Smooth muscle cell of the brain vasculature (primary cell): ENCODE measurements at places on chromosomes 12 and 14.

DNA sequence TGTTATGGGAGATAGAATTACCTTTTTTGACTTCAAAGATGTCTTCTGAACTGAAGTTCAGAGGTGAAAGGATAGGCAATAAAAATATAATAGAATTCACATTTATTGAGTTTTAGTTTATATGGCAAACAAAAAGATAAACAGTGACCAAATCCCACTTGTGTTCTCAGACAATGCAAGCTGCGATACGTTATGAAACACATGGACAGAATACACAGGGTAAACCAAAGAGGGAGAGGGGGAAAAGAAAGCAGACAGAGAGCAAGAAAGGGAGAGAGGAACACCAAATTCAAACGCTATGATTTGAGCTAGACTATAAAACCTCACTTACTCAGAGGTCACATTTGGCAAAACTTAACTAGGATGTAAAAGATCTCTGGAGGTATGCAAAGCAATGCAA, 238.2 kb upstream of the FLRT2 start:
- no peak for DNase-seq

GRCh38 chr12:118315821-118316220, 56.9 kb downstream of the TAOK3 start:
- DNase-seq = no peak

DNA sequence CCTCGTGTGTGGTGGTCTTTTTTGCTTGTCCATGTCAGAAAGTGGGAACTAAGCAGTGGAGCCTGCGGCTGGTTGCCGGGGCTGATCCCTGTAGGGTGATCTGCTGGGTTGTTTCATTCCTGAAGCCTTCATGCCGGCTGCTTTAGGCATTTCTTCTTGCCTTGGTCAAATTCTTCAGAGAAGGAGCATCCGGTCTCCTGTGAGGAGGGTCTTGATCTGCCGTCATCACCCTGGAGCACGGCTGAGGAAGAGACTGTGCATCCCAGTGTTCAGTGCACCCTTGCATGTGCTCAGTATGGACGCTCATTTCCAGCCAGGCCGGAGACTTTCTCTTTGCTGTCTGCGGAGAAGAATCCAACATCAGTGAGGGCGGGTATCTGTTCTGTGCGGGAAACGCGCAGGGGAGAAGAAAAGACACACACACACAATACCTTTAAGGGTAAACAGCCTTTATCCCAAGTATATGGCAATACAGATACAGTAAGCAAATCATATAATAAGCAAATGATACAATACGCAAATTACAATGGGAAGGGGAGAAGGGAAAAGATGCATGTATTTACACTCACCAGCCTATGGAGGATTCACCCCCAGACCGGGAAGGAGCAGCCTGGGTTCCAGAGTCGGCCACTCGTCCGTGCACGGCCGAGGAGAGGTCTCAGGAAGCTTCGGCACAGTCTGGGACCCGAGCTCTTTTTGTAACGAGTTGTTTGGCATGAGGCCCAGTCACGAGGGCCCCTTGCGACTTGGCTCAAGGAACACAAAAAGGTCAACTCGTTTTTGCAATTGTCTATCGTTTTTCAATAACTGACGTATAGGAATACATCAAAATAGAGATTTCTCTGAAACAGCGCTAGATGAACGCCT, 1366.8 kb upstream of the TMEM132C start:
- no peak for DNase-seq

- no peak for DNase-seq
Observed at GRCh38 chr12:5204831-5205230, 161.2 kb downstream of the KCNA5 start.

- no peak for DNase-seq
Observed at GRCh38 chr14:75589931-75590330, 11.5 kb downstream of the FLVCR2 start.

GRCh38 chr14:79862045-79862444, 349.3 kb downstream of the DIO2 start:
- DNase-seq = no peak

GRCh38 chr14:62179367-62180018, 417.3 kb downstream of the SNAPC1 start:
- DNase-seq = peak; percentile 26

- no peak for DNase-seq
Observed at GRCh38 chr12:91219511-91219910, 36.9 kb upstream of the DCN start.

DNA sequence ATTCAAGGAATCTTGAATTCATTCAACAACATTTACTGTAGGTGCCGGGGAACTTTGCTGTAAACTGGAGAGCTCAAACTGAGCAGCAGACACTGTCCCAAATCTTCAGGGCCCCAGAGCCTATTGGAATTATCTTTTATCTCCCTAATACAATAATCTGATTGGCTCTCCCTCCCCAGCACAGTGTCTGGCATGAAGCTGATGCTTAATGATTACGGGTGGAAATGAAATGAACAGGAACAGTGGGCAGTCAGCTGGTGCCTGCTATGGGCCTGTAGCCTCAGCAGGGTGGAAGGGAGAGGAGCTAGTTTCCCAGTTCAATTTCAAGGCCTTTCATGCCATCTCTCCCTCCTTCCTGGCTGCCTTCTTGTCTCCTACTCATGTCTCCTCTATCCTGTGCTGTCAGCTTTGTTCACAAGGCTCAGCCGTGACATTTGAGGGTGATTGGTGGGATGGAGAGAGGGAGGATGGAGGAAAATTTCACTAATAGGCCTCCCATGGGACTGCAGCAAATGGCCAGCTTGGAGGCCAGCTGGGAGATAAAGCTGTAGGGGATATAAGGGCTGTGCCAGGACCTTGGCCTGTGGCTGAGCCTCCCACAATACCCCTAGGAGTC, 4.3 kb upstream of the RAPGEF3 start:
- no peak for DNase-seq

DNA sequence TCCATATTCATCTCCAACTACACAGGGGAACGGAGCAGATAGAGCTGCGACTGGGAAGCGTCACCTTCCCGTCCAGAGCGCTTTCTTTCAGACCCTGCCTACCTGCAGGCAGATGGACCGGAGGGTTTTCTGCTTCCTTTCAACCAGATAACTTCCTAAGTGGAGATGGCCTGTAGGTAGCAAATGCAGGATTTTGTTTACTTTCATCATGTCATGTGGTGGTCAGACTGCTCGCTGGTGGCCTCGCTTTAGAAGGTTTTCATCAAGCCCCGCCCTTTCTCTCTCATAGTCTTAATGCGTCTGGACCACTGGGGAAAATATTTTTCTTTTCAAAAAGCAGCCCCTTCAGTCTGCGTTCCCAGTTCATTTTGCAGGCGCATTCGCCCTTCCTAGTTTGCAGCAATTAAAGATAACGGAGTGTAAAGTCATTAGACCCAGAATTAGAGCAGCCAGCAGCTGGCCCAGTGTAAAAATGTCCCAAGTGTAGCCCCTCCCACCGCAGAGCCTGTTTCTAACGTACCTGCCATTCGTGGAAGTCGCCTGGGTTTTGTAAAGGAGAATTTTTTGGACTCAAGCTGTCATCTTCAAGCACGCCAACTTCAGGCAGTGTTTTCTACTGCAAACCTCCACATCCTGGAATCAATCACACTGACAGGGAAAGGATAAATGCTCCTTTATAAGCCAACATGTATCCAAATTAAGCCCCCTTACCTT, 68.9 kb downstream of the TESC start:
- no peak for DNase-seq

DNA sequence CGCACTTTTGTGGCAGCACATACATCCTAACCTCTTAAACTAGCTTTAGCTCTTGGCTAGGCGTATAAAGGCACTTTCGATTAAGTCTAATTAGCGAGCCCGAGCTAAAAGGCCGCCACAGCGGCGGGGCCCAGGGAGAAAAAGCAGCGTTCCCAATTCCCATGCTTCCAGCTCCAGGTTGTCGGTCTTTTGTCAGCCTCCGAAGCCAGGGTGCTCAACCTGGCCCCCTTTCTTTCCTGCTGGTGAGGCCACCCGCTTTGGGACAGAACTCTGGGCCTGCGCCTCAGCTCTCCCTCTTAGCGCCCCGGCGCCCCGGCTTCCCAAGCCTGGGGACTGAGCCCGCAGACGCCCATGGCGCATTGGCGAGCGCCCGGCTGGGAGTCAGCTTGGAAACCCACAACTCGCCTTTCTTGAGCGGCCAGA, 33.3 kb upstream of the TBX5 start:
- no peak for DNase-seq
